ENCODE measurements at places on chromosomes 5 and 9.

GRCh38 chr5:1074816-1075554 lies 36.9 kb downstream of the SLC12A7 start:
- no peak for DNase-seq

DNA sequence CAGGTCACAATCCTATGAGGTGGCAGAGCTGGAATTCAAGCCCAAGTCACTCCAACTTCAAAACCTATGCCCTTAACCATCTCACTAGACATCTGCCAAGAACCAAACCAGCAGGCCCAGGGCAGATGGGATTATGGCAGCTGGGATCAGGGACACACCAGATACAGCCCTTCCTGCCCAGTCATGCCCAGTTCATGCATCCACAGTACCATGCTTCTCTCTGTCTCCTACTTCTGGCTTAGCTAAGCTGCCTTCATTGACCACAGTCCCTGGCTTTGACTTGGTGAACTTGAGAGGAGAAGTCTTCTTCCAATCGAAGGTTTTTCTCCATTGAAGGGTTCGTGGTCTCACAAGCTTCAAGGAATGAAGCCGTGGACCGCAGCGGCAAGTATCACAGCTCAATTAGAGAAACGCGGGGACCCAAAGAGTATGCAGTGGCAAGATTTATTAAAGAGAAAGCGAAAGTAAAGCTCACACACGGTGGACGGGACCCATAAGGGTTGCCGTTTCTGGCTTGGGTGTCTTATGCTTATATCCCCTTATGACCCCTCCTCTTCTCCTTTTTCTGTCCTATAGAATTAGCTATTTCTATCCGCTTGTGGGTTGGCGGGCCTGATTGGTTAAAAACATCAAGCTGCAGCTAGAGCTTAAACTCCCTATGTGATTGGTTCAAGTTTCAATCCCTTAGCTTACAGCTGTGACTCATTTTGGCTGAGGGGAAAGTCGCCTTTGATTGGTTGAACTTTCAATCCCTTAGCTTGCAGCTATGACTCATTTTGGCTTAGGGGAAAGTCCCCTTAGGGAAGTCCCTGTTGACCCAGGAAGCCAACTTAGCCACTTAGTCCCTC lies 101.2 kb downstream of the TRIM36 start:
- DNase-seq, result peak; percentile 54

DNA sequence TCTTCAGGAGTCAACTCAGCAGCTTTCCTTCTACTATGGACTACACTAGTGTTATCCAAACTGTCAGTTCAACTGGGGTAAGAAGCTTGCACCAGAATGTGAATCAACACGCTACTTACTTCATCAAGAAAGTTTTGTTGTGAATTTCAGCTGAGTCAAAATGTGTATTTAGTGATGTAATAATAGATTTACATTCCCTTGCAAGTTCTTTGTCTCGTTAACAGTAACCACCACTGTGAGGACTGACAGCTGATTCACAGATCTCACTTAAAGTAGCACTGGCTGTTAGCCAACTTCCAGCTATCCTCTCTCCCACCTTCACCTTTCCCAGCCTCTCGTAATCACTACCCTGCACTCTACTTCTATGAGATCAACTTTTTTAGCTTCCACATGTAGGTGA lies 445.3 kb downstream of the NTRK2 start:
- DNase-seq, result no peak

DNA sequence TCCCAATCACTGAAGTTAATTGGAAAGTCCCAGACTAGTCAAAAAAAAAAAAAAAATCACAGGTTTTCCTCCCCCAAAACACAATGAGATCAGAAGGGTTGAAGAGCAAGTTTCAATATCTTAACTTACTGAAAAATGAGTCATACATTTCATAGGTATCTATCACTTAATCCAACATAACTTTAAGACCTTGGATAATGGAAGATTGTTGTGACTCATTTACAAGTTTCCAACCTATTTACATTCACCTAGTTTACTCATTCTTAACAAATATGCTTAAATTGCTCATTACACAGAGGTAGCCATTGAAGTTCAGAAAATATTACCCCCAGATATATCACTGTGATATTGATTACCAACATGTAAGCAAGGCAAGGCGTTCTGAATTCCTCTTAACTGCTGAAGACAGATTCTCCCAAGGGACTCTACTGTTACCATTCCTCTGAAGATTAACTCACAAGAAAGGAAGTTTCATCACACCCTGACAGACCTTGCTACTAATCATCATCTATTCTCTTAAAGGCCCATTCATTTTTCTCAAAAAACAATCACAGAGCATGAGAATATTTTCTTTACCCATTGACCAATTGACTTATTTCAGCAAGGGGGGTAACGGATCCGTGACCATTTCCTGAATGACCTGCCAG lies 563.8 kb downstream of the TLE1 start:
- DNase-seq, result no peak

GRCh38 chr5:23494558-23494957 lies 12.9 kb upstream of the PRDM9 start:
- DNase-seq, result no peak

GRCh38 chr5:180141068-180141660 lies 67.8 kb downstream of the RASGEF1C start:
- no peak for DNase-seq

GRCh38 chr5:144142824-144143162 lies 27.7 kb downstream of the YIPF5 start:
- no peak for DNase-seq

- no peak for DNase-seq
Measured at GRCh38 chr5:169442913-169443784, 140.4 kb upstream of the SPDL1 start.

DNA sequence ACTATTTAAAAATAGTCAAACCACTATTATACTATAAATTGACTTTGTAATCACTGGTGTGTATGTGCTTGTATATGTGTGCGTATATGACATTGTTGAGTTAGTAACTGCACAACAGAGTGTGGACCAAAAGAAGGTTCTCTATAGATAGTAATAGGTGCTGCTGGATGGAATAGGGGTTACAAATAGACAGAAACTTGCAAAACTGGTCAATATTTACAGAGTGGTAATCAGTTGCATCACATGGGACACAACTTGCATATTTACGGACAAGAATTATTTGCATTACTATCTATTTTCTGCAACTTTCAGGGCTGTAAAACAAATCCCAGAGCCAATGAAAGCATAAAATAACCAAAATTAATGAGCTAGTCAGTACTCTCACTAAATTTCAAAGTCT lies 42.4 kb downstream of the TNFSF8 start:
- no peak for DNase-seq

- DNase-seq, result no peak
Measured at GRCh38 chr5:1919209-1919566, 36.5 kb upstream of the IRX4 start.

DNA sequence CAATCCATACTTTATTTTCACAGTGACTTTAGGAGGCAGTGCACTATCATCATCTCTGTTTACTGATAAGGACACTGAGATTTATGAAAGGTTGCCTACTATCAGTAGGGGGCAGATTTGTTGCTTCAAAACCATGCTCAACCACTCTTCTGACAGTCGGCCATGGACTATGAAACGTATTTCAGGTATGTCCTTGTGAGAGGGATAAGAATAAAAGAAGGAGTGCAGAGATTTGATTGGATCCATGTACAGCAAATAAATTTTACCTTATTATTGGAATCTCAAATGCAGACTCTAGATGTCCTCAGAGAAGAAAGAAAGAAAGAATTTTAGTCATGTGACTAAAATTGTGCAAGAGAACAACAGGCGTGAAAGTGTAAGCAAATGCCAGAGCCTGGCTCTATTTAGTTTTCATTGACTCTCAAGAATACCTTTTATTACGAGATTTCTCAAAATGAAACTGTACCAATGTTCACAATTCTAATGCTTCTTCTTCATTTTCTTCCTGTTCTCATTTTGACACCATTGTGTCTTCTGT lies 296.6 kb upstream of the RASA1 start:
- peak; percentile 25 for DNase-seq

- DNase-seq, result no peak
Measured at GRCh38 chr5:80959138-80959537, 1.0 kb upstream of the RASGRF2 start.

- no peak for DNase-seq
Measured at GRCh38 chr9:129708793-129709192, 43.3 kb downstream of the PRRX2 start.

DNA sequence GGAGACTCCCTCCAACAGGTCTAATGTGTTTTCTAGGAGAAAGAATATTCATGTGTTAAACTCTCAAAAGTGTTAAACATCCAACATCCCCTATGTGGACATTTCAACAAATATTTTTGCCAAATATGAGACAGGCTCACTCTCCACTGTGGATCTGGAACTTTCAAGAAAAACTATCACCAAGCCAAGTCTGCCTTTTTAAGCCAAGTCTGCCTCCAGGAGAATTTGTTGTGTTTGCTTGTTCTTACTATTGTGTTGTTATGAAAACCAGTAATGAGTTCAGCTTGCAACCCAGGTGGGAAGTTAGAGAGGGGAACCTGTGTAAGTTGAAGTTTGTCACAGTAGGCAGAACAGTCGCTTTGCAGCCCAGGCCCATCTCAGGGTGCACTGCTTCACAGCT lies 228.1 kb downstream of the NFIB start:
- DNase-seq, result no peak

DNA sequence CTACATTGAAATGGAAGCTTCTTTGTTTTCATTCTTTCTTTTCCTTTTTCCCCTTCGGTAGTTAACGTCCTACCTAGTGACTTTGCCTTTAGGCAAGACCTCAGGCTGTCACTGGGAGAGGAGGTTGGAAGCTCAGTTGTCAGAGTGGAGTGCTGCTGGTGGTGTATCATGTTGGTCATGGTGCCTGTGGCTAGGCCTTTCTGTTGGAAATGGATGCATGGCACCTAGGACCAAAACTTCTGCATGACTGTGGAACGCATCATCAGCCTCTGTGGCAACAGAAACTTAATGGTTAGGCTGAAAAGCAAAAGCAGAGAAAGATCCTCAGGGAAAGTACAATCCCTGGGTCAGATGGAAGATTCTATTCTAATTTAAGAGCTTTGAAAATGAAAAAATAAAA lies 57.9 kb downstream of the OSTF1 start:
- DNase-seq, result no peak

GRCh38 chr9:108953983-108954574 lies 19.9 kb downstream of the ABITRAM start:
- peak; percentile 48 for DNase-seq

GRCh38 chr9:78921341-78921740 lies 624.4 kb downstream of the PSAT1 start:
- no peak for DNase-seq

- DNase-seq, result no peak
Measured at GRCh38 chr5:93791518-93791972, 50.1 kb upstream of the POU5F2 start.

Measured in CD4-positive, alpha-beta T cell treated with Interleukin-10 for 1 hour (primary cell).